Fibroblast of lung (primary cell): ENCODE measurements at places on chromosomes 7 and 10. TPM values are rescaled to one million over a fixed set of nuclear protein-coding genes. Genes with fewer than 3 reads are reported as not detected.

Gene PHKG1
- 0.77 and 1.3 TPM in 2 replicates for total RNA-seq

Gene ARMC3
- not detected in 2 replicates for total RNA-seq

Gene CTAGE4
- 0.17 and 1.0 TPM in 2 replicates for total RNA-seq

Gene OPTN
- 99.6 and 156 TPM in 2 replicates for total RNA-seq

Gene SEC31B
- 2.3 and 3.0 TPM in 2 replicates for total RNA-seq

Gene FOXI2
- total RNA-seq = not detected in 2 replicates

Gene HOXA7
- total RNA-seq = 1.0 and 1.2 TPM in 2 replicates

Gene SPDYE11
- not detected in 2 replicates for total RNA-seq

Gene SOSTDC1
- under 0.01 TPM in 1 of 2 replicates, not detected in the other for total RNA-seq

Gene KLLN
- total RNA-seq = 0.51 and 0.66 TPM in 2 replicates

Gene MYL10
- total RNA-seq = not detected in 2 replicates

Gene MAGI2
- 9.2 and 17.0 TPM in 2 replicates for total RNA-seq

Gene PAOX
- total RNA-seq = 9.2 and 9.8 TPM in 2 replicates
